Panc1 (cell line): ENCODE measurements at places on chromosomes 2 and 18.

- no peak overlapping the region for H3K4me3 ChIP-seq
- no peak overlapping the region for H3K27ac ChIP-seq
- no peaks in the 10 kb centered on the region for H3K4me1 ChIP-seq
These were observed 171.3 kb downstream of the NDUFA10 start for GRCh38 chr2:239853706-239854327.

- H3K36me3 ChIP-seq = no peaks in the 10 kb centered on the region
- DNase-seq = no peak
- peaks cover 3% of the 10 kb centered on the region; the same call in 1 of the 2 replicates for H3K27me3 ChIP-seq
- H3K27ac ChIP-seq = no peak overlapping the region
- H3K4me3 ChIP-seq = no peak overlapping the region
- H3K4me1 ChIP-seq = no peaks in the 10 kb centered on the region
These were observed 19.5 kb upstream of the CELF4 start for GRCh38 chr18:37584952-37585695.

- H3K27ac ChIP-seq = no peak overlapping the region
- H3K36me3 ChIP-seq = no peaks in the 10 kb centered on the region
- H3K4me1 ChIP-seq = no peaks in the 10 kb centered on the region
- DNase-seq = no peak
- H3K27me3 ChIP-seq = peaks cover 15% of the 10 kb centered on the region
These were observed 10.3 kb upstream of the GALNT14 start for GRCh38 chr2:31148514-31148913.

DNA sequence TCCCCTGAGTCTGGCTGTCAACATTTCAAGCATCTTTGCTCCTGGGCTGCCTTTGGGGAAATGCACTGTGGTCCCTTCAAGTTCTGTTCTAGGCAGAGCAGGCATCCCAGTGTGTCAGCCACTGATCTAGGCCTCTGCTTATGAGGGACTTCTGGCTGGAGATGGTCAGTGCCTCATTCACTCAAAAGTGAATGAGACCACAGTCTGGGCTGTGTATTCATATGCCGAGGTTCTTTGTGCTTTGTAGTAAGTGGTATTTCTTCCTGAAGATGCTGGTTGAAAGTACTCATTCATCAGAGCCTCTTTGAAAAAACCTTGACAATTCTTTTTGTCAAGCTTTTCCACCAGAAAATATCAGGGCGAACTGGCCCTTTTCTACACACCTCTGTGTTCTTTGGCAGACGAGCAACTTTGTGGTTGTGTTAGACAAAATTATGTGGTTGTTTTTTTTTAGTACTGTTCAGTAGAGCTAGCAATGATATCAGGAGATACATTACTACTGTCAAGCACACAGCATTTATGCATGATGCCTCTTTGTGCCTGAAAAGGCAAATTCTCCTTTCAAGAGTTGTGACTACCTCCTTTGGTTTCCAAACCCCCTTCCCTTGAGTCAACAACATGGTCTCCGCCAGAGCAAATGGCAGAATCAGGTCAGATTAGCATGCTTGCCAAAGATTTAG is 510.9 kb upstream of the NRP2 start:
- H3K27ac ChIP-seq = no peak overlapping the region
- H3K36me3 ChIP-seq = no peaks in the 10 kb centered on the region
- H3K4me1 ChIP-seq = no peaks in the 10 kb centered on the region
- DNase-seq = no peak
- no peak overlapping the region for H3K4me3 ChIP-seq
- no peaks in the 10 kb centered on the region for H3K27me3 ChIP-seq

DNA sequence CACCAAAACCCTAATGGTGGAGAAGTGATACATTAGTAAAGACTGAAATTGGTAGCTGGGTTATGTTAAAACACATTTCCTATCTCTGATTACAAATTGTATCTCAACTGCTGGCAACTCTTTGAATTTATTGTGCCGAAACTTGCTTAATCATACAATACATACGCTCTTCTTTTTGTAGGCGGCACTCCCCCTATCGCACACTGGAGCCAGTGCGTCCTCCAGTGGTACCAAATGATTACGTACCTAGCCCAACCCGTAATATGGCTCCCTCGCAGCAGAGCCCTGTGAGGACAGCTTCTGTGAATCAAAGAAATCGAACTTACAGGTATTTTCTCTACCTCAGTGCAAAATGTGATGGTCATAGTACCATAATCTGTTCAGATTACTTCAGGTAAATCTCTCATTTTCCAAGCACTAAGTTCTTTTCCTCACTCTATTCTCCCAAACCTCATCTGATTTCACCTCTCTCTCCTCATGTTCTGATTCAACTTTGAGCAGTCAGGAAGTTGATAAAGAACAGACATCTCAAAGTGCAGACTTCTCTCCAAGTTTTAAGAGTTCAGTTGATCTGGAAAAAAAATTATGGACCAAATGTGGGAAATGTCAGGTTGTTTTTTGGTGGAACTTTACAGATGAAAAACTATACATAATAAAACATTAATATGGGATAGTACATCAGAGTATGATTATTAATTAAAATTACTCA is 66.5 kb downstream of the ABI2 start:
- no peak overlapping the region for H3K27ac ChIP-seq
- no peak for DNase-seq
- H3K27me3 ChIP-seq = no peaks in the 10 kb centered on the region
- no peaks in the 10 kb centered on the region for H3K4me1 ChIP-seq
- no peak overlapping the region for H3K4me3 ChIP-seq

DNA sequence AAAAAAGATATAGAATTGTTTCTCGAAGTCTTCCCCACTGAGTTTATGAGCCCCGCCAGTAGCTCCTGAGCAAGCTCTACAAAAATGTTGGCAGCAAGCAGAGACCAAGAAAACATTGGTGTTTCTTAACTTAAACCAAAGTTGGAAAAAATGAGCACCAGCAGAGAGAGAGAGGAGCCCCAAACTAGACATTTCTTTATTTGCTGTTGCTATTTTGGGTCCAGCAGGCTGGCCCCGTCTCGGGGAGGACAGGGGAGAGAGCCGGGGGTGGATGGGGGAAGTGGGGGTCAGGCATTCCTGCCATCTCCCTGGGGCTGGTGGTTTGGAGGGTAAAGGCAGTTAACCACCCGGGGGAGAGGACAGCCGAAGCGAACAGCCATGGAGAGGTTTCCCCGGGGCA is 113.0 kb downstream of the DYSF start:
- DNase-seq = no peak
- H3K4me1 ChIP-seq = no peaks in the 10 kb centered on the region
- H3K4me3 ChIP-seq = no peak overlapping the region
- no peaks in the 10 kb centered on the region for H3K36me3 ChIP-seq

GRCh38 chr2:230650585-230651137 is 62.0 kb upstream of the CAB39 start:
- H3K27me3 ChIP-seq = no peaks in the 10 kb centered on the region
- no peak for DNase-seq
- H3K36me3 ChIP-seq = no peaks in the 10 kb centered on the region

- peaks cover 10% of the 10 kb centered on the region for H3K4me1 ChIP-seq
- H3K4me3 ChIP-seq = no peak overlapping the region
- no peak overlapping the region for H3K27ac ChIP-seq
These were observed 3.0 kb upstream of the CCDC93 start for GRCh38 chr2:118016911-118017310.

- H3K36me3 ChIP-seq = peaks cover 4% of the 10 kb centered on the region; the same call in 1 of the 2 replicates
- no peaks in the 10 kb centered on the region for H3K27me3 ChIP-seq
- H3K4me1 ChIP-seq = no peaks in the 10 kb centered on the region
- H3K27ac ChIP-seq = no peak overlapping the region
- no peak overlapping the region for H3K4me3 ChIP-seq
These were observed 69.6 kb downstream of the R3HDM1 start for GRCh38 chr2:135600915-135601314.

- no peak overlapping the region for H3K27ac ChIP-seq
- no peak overlapping the region for H3K4me3 ChIP-seq
- H3K36me3 ChIP-seq = no peaks in the 10 kb centered on the region
- H3K27me3 ChIP-seq = no peaks in the 10 kb centered on the region
- DNase-seq = no peak
These were observed 162.1 kb downstream of the SEPTIN10 start for GRCh38 chr2:109451671-109452070.

DNA sequence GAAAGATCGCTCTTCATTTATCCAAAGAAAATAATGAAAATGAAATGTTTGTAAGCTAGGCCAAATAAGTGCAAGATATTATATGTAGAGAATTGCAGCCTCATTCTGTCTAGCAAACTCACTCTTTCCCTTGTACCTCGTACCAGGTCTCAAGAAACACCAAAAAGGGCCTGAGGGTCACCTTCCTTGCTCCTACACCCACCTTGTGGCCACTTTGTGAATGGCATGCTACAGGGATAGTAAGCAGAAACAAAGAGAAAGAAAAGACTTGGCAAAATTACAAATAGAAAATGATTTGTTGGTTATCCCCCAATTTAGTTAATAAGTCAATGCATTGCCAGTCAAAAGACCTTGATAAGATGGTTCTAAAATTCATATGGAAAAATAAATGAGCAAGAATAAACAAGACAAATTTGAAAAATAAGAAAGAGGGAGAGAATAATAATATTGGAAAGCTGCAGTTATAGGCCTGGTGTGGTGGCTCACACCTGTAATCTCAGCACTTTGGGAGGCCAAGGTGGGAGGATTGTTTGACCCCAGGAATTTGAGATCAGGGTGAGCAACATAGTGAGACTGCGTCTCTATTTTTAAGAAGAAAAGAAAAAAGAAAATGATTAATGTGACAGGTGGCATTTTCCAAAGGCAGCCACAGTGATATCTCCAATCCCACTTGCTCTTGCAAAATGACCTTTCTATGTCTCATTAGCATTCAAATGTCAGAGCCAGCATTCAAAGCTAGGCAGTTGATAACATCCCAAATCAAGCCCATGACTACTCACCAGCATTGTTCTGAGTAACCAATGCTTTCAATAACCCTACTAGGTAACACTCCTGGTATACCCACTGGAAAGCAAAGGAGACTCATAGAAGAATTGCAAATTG is 38.8 kb upstream of the BMP10 start:
- no peaks in the 10 kb centered on the region for H3K36me3 ChIP-seq
- H3K4me3 ChIP-seq = no peak overlapping the region
- no peaks in the 10 kb centered on the region for H3K4me1 ChIP-seq
- H3K27ac ChIP-seq = no peak overlapping the region
- no peaks in the 10 kb centered on the region for H3K27me3 ChIP-seq

DNA sequence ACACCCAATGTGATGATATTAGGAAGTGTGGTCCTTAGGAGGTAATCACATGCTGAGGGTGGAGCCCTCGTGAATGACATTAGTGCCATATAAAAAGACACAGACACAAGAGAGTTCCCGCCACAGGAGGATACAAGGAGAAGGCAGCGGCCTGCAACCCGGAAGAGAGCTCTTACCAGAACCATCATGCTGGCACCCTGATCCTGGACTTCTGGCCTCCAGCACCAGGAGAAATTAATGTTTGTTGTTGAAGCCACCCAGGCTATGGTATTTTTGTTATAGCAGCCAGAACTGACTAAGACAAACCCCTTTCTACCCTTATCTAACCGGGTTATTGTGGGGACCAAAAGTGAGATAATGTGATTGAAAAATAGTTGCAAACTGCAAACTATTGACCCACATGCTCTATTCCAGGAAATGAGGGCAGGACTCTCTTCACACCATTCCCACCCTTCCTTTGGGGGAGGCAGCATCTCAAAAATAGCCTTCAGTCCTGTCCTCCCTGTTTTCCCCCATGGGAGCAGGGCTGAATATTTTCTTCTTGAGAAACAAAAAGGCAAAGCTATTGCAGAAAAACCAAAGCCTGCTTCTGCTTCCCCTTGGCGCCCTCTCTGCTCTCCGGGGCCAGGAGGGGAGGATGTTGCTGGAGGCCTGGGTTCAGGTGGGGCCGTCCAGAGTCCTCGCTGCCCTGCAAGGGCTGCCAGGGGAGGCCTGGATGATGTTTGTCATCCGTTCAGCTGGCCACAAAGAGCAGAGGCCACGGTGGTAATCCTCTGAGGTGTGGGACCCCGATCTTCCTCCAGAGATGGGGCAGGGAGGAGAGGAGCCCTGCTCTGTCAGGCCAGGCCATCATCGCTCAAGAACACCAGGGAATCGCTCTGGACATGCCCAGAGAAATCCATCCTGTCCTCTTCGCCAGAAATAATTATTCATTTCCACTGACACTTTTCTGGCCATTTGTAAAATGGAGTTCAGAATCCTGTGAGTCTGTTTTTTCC is 73.8 kb upstream of the HAAO start:
- H3K4me1 ChIP-seq = no peaks in the 10 kb centered on the region
- no peaks in the 10 kb centered on the region for H3K36me3 ChIP-seq
- H3K27me3 ChIP-seq = no peaks in the 10 kb centered on the region
- no peak overlapping the region for H3K4me3 ChIP-seq
- DNase-seq = no peak
- no peak overlapping the region for H3K27ac ChIP-seq

- H3K27me3 ChIP-seq = no peaks in the 10 kb centered on the region
- H3K4me1 ChIP-seq = peaks cover 16% of the 10 kb centered on the region
- DNase-seq = no peak
- H3K4me3 ChIP-seq = no peak overlapping the region; the same call in 1 of the 2 replicates
These were observed 34.8 kb upstream of the ITGAV start for GRCh38 chr2:186554850-186555671.

DNA sequence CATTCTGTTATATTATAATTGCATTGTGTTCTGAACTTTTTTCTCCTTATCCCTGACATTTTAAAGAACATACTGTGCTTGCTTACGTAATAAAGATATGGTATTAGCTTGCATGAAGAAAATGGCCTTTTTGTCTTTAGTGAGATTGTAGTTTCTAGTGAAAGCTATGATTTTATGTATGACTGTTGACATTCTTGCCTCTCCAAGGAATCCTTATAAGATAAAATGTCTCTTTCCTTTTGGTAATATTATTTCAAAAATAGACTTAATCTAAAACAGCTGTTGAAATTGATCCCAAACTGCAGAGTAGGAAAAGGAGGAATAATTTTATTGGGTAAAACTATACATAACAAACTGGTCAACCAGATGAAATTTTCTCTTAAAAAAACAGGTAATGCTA is 40.8 kb upstream of the CCDC102B start:
- H3K4me1 ChIP-seq = no peaks in the 10 kb centered on the region
- no peak overlapping the region for H3K27ac ChIP-seq
- no peak overlapping the region for H3K4me3 ChIP-seq
- no peak for DNase-seq

DNA sequence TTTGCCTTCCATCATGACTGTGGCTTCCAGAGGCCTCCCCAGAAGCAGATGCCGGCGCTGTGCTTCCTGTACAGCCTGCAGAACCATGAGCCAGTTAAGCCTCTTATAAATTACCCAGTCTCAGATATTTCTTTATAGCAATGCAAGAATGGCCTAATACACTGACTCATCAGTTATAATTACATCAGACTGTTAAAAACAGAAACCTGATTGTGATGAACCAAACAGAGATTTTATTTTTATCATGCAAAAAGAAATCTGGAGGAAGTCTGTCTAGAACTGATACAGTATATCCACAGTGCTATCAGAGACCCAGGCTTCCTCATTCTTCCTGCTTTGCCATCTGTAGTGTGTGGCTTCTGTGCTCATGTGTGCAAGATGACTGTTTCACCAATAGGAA is 93.4 kb upstream of the MEX3C start:
- H3K4me1 ChIP-seq = no peaks in the 10 kb centered on the region
- no peaks in the 10 kb centered on the region for H3K27me3 ChIP-seq
- H3K4me3 ChIP-seq = no peak overlapping the region
- DNase-seq = no peak
- H3K36me3 ChIP-seq = no peaks in the 10 kb centered on the region
